Lower lobe of right lung (tissue), 2 donors: ENCODE measurements at places on chromosomes 3 and 15.
A peak's percentile ranks its signal among the peaks of the same experiment; 100 is the strongest.

DNA sequence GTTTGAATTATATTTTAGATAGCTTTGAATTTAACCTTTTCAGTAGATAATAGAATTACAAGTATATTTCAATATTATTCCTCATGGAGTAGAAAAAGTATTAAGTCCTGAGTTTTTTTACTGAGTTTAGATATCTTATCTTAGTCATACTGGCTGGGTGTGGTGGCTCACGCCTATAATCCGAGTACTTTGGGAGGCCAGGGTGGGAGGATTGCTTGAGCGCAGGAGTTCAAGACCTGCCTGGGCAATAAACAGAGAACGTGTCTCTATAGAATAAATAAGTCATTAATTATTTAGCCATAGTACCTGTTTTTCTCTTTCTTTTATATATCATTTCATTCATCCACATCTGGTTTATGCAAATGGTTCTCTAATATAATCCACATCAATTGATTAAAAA lies 9.9 kb downstream of the RAP2B start:
- no peak overlapping the region for H3K4me3 ChIP-seq
- no peaks in the 10 kb centered on the region for H3K27me3 ChIP-seq
- peaks cover 6% of the 10 kb centered on the region for H3K4me1 ChIP-seq

GRCh38 chr3:191051037-191051436 lies 148.0 kb upstream of the OSTN start:
- H3K4me1 ChIP-seq: no peaks in the 10 kb centered on the region
- no peak overlapping the region for H3K4me3 ChIP-seq
- H3K27ac ChIP-seq: no peak overlapping the region
- no peak for DNase-seq

DNA sequence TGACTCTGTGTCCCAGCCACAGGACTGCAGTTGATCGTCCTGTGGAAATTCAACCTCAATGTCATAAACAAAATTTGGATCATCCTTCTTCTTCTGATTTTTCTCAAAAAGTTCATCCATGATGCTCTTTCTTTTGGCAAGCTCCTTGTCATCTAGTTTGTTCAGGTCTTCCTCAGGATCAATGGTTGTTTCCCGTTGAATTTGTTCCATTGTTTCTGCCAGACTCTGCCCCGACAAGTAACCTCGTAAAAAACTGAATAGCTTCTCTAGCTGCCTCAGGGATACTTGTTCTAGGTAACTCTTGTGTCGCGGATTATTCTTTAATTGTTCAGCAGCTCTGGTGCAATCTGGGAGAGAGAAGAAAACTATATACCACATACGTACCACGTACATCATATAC lies 4.5 kb downstream of the CEP19 start:
- H3K36me3 ChIP-seq: no peaks in the 10 kb centered on the region
- no peak overlapping the region for H3K27ac ChIP-seq
- DNase-seq: no peak

GRCh38 chr3:134038071-134038491 lies 8.4 kb upstream of the SLCO2A1 start:
- H3K27me3 ChIP-seq: no peaks in the 10 kb centered on the region
- H3K36me3 ChIP-seq: no peaks in the 10 kb centered on the region
- no peak overlapping the region for H3K27ac ChIP-seq
- no peak overlapping the region for H3K4me3 ChIP-seq

DNA sequence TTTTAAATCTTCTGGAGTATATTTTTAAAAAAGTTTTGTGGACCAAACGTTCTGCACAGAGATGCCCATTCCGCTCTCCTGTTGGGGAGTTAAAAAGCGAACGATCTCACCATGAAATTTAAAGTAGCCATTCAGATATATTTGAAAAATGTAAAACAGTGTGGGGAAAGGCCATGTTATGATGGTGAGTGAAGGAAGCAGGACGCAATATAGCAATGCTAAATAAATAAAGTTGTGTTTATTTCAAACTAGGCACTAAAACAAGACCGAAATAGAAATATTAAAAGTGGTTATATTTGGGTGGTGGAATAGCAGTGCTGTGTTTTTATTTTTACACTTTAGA lies 327 bp upstream of the CCDC13 start:
- peak overlapping the region; percentile 58 for H3K4me3 ChIP-seq
- peaks cover 16% of the 10 kb centered on the region for H3K4me1 ChIP-seq

GRCh38 chr3:186806089-186807055 lies at the start of gene RFC4:
Gene RFC4 (minus strand): TSS chr3:186806482. CDS start chr3:186804713, 1,769 bp downstream.
- peak; percentile 94 for DNase-seq
- peak within 1 kb of the TSS; percentile 85 for H3K27ac ChIP-seq
- peaks cover 13% of the 10 kb centered on the region for H3K4me1 ChIP-seq
- no peaks in the 10 kb centered on the region for H3K36me3 ChIP-seq

DNA sequence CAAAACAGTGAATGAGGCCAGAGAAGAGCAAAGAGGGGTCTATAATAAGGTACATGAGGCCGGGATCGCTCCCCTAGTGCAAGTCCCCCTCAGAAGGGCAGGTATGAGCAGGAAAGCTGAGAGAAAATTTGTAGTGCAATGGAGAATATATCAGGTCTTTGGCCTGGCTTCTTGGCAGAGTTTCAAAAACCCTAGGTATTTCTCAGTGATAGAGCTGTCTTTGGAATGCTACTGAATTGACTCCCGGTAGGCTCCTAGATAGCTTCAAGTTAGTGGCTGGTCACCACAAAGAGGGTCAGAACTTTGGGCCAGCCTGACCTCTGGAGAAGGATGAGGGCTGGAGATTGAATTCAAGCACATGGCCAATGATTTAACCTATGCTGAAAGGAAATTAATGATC lies 30.6 kb upstream of the OXTR start:
- H3K4me3 ChIP-seq: no peak overlapping the region
- no peaks in the 10 kb centered on the region for H3K36me3 ChIP-seq
- no peak overlapping the region for H3K27ac ChIP-seq
- DNase-seq: no peak
- H3K4me1 ChIP-seq: no peaks in the 10 kb centered on the region

DNA sequence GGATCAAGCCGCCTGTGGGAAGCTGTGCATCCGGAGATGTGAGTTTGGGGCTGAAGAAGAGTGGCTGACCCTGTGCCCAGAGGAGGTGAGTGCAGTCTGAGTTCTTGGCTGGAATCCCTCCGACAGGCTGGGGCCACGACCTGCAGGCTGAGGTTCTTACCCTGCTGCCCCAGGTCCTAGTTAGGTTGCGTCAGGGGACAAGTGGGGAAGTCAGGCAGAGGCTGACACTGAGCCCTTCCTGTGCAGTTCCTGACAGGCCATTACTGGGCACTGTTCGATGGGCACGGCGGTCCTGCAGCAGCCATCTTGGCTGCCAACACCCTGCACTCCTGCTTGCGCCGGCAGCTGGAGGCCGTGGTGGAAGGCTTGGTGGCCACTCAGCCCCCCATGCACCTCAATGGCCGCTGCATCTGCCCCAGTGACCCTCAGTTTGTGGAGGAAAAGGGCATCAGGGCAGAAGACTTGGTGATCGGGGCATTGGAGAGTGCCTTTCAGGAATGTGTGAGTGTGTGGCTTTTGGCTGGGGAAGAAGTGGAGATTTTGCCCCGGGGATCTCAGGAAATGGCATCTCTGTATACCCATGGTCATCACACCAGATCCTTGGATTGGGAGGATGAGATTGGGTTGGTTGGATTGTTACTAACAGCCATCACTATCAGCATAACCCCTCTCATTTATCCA lies 1.3 kb downstream of the PPM1M start:
- peaks cover 40% of the 10 kb centered on the region for H3K4me1 ChIP-seq
- DNase-seq: peak; percentile 67
- H3K27ac ChIP-seq: peak overlapping the region; percentile 92
- H3K4me3 ChIP-seq: peak overlapping the region; percentile 71
- peaks cover 40% of the 10 kb centered on the region for H3K36me3 ChIP-seq

- no peak for DNase-seq
- no peaks in the 10 kb centered on the region for H3K4me1 ChIP-seq
- no peak overlapping the region for H3K4me3 ChIP-seq
- H3K27me3 ChIP-seq: no peaks in the 10 kb centered on the region
- H3K36me3 ChIP-seq: peaks cover 87% of the 10 kb centered on the region
- H3K27ac ChIP-seq: no peak overlapping the region
Observed at GRCh38 chr3:142509079-142509478, 61.2 kb upstream of the XRN1 start.

GRCh38 chr15:29871401-29871800 lies 49.1 kb upstream of the TJP1 start:
- no peak overlapping the region for H3K4me3 ChIP-seq
- H3K36me3 ChIP-seq: no peaks in the 10 kb centered on the region
- H3K27ac ChIP-seq: peak overlapping the region; percentile 57
- peaks cover 10% of the 10 kb centered on the region for H3K4me1 ChIP-seq
- no peaks in the 10 kb centered on the region for H3K27me3 ChIP-seq

- no peak overlapping the region for H3K27ac ChIP-seq
- H3K4me3 ChIP-seq: no peak overlapping the region
- no peaks in the 10 kb centered on the region for H3K27me3 ChIP-seq
- no peaks in the 10 kb centered on the region for H3K4me1 ChIP-seq
- DNase-seq: no peak
Observed at GRCh38 chr3:124691599-124691998, 38.7 kb upstream of the UMPS start.

DNA sequence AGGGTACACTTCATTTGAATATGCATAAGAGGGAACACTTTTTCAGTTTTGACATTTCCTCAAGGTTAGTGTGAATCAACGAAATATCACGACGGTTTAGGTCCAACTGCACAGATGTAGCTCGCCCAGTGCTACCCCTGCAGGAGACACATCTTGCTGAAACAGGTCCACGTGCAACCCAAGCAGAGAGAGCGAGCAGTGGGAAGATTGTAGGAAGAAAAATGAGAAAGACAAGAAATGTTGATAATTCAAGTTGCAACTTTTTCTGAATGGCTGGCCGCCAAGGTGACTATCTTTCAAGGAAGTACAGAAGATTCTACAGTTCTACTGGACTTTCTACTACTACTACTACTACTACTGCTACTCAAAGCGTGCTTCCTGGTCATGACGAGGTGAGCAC lies 231.7 kb downstream of the PDZRN3 start:
- no peak overlapping the region for H3K4me3 ChIP-seq
- DNase-seq: no peak
- peaks cover 4% of the 10 kb centered on the region for H3K36me3 ChIP-seq
- H3K27me3 ChIP-seq: no peaks in the 10 kb centered on the region
- H3K27ac ChIP-seq: no peak overlapping the region

GRCh38 chr15:86312486-86312885 lies 232.8 kb downstream of the AGBL1 start:
- no peak for DNase-seq
- H3K27ac ChIP-seq: no peak overlapping the region
- H3K4me3 ChIP-seq: no peak overlapping the region
- H3K4me1 ChIP-seq: no peaks in the 10 kb centered on the region

DNA sequence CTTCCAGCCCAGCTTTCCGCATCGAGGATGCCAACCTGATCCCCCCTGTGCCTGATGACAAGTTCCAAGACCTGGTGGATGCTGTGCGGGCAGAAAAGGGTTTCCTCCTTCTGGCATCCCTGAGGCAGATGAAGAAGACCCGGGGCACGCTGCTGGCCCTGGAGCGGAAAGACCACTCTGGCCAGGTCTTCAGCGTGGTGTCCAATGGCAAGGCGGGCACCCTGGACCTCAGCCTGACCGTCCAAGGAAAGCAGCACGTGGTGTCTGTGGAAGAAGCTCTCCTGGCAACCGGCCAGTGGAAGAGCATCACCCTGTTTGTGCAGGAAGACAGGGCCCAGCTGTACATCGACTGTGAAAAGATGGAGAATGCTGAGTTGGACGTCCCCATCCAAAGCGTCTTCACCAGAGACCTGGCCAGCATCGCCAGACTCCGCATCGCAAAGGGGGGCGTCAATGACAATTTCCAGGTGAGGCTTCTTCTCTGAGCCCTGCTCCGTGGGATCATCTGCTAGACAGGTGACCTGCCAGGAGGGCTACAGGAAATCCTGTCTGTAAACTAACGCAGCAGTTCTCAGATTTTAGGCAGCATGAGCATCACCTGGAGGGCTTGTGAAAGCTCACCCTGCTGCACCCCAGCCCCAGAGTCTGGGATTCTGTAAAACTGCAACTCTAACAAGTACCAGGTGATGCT lies 1.6 kb downstream of the THBS1 start:
- peaks cover 54% of the 10 kb centered on the region for H3K36me3 ChIP-seq
- H3K27me3 ChIP-seq: no peaks in the 10 kb centered on the region
- H3K4me1 ChIP-seq: peaks cover 54% of the 10 kb centered on the region
- DNase-seq: no peak

DNA sequence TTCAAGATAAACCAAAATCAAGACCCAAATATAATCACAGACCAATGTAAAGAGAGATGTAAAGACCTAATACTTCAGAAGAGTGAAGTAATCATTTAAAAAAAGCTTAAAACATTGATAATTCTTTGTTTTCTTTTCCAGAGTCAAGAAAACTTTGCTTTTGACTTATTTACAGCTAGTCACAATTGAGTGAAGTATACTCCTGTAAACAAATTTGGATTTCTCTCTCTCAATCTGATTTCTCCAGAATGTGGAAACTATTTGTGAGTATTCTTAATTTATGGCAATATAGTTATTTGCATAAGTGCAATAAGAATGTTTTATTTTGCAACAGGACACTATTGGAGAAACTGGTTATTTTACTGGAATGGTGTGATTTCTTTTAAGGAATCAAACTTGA lies 43.7 kb upstream of the ZBTB20 start:
- no peaks in the 10 kb centered on the region for H3K27me3 ChIP-seq
- no peaks in the 10 kb centered on the region for H3K36me3 ChIP-seq
- H3K4me3 ChIP-seq: no peak overlapping the region
- H3K27ac ChIP-seq: no peak overlapping the region
- H3K4me1 ChIP-seq: no peaks in the 10 kb centered on the region

DNA sequence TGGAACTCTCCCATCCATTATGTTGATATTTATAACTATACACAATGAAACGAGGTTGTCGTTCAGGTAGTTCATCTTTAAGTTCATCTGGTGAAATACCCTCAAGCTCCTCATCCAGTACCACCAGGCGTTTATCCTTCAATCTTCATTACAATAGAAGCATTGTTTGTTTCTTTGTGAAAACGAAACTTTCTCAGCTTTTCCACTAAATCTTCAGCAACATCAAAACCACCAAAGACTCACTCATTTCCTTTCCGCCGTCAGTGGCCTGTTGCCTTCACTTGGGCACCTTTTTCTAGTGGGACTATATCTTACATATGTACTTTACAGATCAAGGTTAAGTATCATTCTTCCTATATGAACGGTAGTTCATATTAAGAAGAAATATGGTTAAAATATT lies 44.1 kb upstream of the TFG start:
- H3K27ac ChIP-seq: no peak overlapping the region
- H3K4me1 ChIP-seq: no peaks in the 10 kb centered on the region
- H3K4me3 ChIP-seq: no peak overlapping the region
- no peak for DNase-seq

GRCh38 chr3:84140631-84141030 lies 818.2 kb upstream of the CADM2 start:
- no peak overlapping the region for H3K4me3 ChIP-seq
- H3K27me3 ChIP-seq: no peaks in the 10 kb centered on the region
- H3K36me3 ChIP-seq: no peaks in the 10 kb centered on the region
- H3K4me1 ChIP-seq: no peaks in the 10 kb centered on the region
- DNase-seq: no peak

GRCh38 chr3:41125258-41125657 lies 74.0 kb upstream of the CTNNB1 start:
- H3K4me1 ChIP-seq: peaks cover 3% of the 10 kb centered on the region
- H3K4me3 ChIP-seq: no peak overlapping the region
- DNase-seq: no peak
- H3K27me3 ChIP-seq: no peaks in the 10 kb centered on the region
